ENCODE measurements at places on chromosomes 16 and 17.
A peak's percentile ranks its signal among the peaks of the same experiment; 100 is the strongest.

DNA sequence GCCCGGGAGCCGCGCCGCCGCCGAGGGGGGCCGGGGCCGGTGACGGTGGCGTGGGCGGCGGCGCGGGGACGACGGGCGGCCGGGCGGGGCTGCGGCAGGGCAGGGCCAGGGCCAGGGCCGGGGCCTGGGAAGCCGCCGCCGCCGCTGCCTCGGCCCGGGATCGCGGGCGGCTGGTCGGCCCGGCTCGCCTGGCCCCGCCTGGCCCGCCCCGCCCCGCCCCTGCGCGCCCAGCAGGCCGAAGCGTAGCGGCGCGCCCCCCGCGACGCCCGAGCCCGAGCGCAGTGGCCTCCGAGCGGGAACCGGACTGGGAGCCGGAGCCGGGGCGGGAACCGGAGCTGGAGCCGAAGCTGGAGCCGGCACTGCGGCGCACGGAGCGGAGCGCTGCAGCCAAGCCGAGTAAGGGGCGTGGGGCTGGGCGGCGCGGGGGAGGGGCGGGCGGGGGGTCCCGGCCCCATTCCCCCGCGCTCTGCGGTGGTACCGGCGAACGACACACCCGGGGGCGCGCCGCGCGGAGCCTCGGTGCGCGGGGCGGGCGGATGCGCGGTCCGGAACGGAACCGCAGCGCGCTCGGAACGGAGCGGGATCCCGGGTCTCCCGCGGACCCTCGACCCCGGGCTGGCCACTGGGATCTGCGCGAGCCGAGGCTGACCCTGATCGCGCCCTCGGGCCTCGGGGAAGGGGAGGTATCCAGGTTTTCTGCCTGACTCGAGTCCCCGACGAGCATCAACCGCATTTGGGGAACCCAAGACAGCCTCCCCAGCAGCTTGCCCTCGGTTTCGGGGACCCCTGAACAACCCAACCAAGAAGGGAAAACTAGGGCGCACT is at the start of gene BEAN1:
Gene BEAN1 (plus strand): TSS at position 260 of the 825 bp plus-strand sequence. CDS start 10,382 bp downstream, outside the sequence.
- no peak for DNase-seq

- DNase-seq = no peak
These were observed 99.1 kb upstream of the CIBAR2 start for GRCh38 chr16:85211271-85211801.

- DNase-seq = no peak
These were observed 33.5 kb downstream of the TK2 start for GRCh38 chr16:66516509-66516807.

- peak; percentile 49 for DNase-seq
These were observed 23.2 kb downstream of the DYNC1LI2 start for GRCh38 chr16:66728117-66728787.
